Cardiac septum (tissue), 1 donor: ENCODE measurements at places on chromosomes 13 and 19. TPM values are rescaled to one million over a fixed set of nuclear protein-coding genes. Genes with fewer than 3 reads are reported as not detected.
A peak's percentile ranks its signal among the peaks of the same experiment; 100 is the strongest.

- no peak for DNase-seq
These were observed 75.5 kb downstream of the ALOX5AP start for GRCh38 chr13:30810801-30811200.

- no peak for DNase-seq
These were observed 6.2 kb downstream of the UCHL3 start for GRCh38 chr13:75555836-75556235.

- no peak for DNase-seq
These were observed 155.1 kb downstream of the GGACT start for GRCh38 chr13:100433475-100433874.

GRCh38 chr19:17974551-17974950, 7.6 kb downstream of the KCNN1 start:
- DNase-seq: no peak

The DYRK1B gene
- 31.2 TPM for total RNA-seq

The IZUMO2 gene
- total RNA-seq: not detected

DNA sequence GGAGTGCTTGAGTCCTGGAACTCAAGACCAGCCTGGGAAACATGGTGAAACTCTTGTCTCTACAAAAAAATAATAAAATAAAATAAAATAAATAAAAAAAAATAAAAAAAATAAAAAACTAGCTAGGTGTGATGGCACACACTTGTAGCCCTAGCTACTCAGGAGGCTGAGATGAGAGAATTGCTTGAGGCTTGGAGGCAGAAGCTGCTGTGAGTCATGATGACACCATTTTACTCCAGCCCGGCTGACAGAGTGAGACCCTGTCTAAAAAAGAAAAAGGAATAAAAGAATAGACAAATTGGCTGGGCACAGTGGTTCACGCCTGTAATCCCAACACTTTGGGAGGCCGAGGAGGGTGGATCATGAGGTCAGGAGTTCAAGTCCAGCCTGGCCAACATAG, 1168.9 kb downstream of the SLITRK5 start:
- DNase-seq: no peak

The OR7C1 gene
- 0.03 TPM for total RNA-seq

- peak; percentile 60 for DNase-seq
These were observed 55.2 kb downstream of the CCDC70 start for GRCh38 chr13:51916962-51917361.
